ENCODE measurements at places on chromosomes 2 and 18. TPM values are rescaled to one million over a fixed set of nuclear protein-coding genes. Genes with fewer than 3 reads are reported as not detected.
A peak's percentile ranks its signal among the peaks of the same experiment; 100 is the strongest.

Gene QPCT
- total RNA-seq, result 46.9 TPM

Gene CPO
- total RNA-seq, result not detected

Gene CYTIP
- total RNA-seq, result 2.6 TPM

Gene ZNF396
- total RNA-seq, result 0.59 TPM

Gene HOXD12
- not detected for total RNA-seq

Gene C2orf68
- total RNA-seq, result 33.5 TPM

Gene SAG
- 0.07 TPM for total RNA-seq

Gene PDK1
- total RNA-seq, result 13.7 TPM

Gene MC2R
- not detected for total RNA-seq

Gene CD28
- 0.49 TPM for total RNA-seq

Gene CCBE1
- 1.5 TPM for total RNA-seq

Gene ERFE
- total RNA-seq, result not detected

Gene CNTNAP5
- total RNA-seq, result not detected

Gene EFEMP1
- 205 TPM for total RNA-seq

Gene LRP2
- total RNA-seq, result under 0.01 TPM

Gene HJURP
- not detected for total RNA-seq

Gene PAX3
- not detected for total RNA-seq

Gene OBSL1
- total RNA-seq, result 128 TPM

DNA sequence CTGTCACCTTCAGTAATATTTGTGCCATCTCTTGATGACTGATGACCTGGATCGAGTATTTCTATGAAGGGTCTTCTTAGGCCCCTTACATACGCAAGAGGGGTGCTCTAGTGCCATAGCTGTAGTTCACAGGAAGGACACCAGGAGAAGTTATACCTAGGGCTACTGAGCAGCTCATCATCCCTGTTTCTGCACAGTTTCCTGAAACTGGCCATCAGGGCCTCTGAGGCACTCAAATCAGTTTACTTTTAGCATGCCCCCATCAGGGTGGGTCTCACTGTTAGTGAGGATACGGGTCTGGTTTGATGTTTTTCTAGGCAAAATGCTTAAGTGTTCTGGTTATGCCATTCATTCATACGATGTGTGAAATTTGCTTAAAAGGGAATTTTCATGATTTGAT lies 20.0 kb upstream of the FBLN7 start:
- no peak for DNase-seq

DNA sequence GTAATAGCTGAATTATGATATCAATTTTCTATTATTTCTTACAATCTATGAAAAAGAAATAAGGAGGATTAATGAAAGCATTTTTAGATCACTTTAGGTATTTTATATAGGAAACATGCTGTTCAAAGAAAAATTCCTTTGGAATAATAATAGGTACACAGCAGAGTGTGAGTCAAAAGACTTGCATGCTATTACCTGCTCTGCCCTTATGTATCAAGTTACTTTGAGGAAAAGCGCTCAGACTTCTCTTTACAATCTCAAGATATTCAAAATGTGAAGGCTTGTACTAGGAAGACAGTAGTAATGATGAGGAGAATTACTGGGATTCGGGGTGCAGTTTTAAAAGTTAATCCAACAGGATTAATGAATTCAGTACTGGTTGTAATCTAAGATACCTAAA lies 29.1 kb upstream of the RNU4ATAC start:
- no peak for DNase-seq

DNA sequence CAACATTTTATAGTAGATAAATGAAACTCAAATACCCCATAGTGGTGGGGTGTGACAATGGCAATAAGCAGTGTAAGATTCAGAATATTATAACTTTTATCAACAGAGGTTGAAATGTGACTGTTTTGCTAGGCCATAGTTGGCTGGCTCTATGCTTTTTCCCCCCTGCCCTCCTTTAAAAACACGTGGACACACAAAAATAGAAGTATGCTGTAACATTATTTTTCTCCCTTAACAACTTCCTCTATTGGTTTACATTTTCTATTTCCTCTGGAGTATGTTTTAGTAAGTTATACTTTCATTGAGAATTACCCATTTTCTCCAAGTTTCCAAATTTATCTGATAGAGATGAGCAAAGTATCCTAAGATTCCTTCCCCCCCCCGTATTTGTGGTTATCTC lies 31.1 kb downstream of the NDUFAF7 start:
- DNase-seq, result no peak

GRCh38 chr2:25279091-25279651 lies 62.6 kb downstream of the DNMT3A start:
- peak; percentile 66 for DNase-seq

- no peak for DNase-seq
Measured at GRCh38 chr18:8983195-8983594, 119.3 kb upstream of the NDUFV2 start.

- DNase-seq, result no peak
Measured at GRCh38 chr18:13534631-13535030, 191.7 kb downstream of the FAM210A start.

GRCh38 chr2:180742801-180743200 lies 237.6 kb upstream of the UBE2E3 start:
- no peak for DNase-seq

GRCh38 chr2:238774071-238774470 lies 73.8 kb upstream of the TWIST2 start:
- no peak for DNase-seq

DNA sequence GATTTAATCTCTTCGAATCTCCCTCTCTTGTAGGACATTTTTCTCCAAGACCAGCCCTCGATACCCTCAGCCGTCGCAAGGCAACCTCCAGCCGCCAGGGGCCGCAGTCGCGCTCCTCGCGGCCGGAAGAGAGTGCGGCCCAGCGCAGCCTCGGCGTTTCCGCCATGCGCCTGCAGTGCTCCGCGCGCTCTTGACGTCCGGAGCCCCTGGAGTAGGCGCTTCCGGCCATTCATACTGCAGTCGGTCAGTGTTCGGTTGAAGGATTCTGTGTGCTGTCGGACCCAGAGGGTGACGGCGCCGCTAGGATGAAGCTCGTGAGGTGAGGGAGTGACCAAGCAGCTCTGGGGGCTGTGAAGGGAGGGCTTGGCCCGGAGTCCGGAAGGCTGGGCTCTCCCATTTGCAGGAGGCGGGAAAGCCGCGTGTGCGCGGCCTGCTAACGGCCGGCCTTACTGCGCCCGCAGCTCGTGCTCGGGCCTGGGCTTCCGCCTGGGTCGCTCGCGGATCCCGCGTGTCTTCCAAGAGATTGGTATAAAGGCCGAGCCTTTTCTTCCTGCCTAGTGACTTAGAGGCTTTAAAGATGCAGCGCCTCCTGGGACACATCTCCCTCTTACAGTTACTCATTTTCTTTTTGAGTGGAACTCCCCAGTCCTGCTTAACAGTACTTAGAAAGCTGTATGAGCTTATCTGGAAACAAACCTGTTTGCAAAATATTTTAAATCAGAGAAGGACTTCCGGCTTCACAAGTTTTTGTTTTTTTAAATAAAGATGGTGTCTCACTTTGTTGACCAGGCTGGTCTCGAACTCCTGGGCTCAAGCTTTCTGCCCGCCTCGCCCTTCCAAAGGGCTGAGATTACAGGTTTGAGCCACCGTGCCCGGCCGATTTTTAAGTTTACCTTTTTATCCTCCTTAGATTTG lies at the start of gene SNRPD1:
TSS of gene SNRPD1 (plus strand) at position 190 of the 915 bp plus-strand sequence. CDS start at position 306, 116 bp downstream.
- DNase-seq, result peak; percentile 74

DNA sequence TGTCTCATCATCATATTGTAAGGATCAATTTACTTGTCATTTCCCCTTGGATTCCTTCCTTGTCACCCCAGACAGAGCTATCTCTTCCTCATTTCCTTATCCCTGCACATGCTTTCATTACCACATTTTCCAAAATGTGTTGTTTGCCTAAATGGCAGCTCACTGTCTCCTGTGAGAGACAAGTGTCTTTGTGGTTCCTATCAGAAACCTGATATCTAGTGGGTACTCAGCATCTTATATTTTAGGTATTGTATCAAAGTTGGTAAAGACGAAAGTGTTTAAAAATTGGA lies 896.0 kb upstream of the PIK3C3 start:
- no peak for DNase-seq

GRCh38 chr18:76657911-76658470 lies 162.9 kb upstream of the ZNF516 start:
- DNase-seq, result no peak

DNA sequence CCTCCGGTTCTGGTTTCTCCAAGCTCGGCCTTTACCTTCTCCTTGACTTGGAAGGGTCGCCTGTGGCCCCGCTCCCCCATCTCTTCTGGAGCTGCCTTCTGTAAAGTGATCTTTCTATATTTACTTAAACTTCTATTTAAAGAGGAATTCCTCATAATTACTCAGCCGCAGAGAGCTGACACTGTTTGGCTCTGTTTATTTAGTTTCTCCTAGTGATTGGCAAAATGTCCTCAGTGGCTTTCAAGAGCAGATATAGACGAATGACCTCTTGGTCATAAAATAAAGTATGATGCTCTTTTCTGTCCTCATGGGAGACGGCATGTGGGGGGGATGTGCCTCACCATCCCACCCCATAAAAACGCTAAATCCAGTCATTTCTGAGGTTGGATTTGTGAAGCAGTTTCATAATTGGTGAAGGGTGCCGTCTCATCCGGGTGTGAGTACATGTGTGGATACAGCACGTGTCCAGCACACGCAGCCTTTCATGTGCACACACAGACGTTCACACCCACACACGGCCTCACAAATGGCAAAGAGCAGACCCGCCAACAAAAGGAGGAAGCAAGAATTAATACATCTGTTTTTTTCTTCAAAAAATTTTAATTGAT lies 43.4 kb upstream of the SMAD7 start:
- peak; percentile 76 for DNase-seq

- no peak for DNase-seq
Measured at GRCh38 chr2:204967199-204967960, 422.1 kb downstream of the PARD3B start.

- no peak for DNase-seq
Measured at GRCh38 chr2:75892490-75892889, 181.8 kb upstream of the GCFC2 start.

GRCh38 chr2:70113359-70114070 lies 26.2 kb downstream of the PCBP1 start:
- DNase-seq, result no peak

GRCh38 chr18:48796491-48797205 lies 154.1 kb downstream of the SMAD7 start:
- peak; percentile 4 for DNase-seq

- DNase-seq, result no peak
Measured at GRCh38 chr18:59593291-59593717, 103.9 kb downstream of the CCBE1 start.

GRCh38 chr2:123732563-123732962 lies 292.5 kb upstream of the CNTNAP5 start:
- DNase-seq, result no peak

- DNase-seq, result no peak
Measured at GRCh38 chr2:30643674-30644073, 163.6 kb downstream of the CAPN13 start.

GRCh38 chr2:156955701-156956100 lies 301.8 kb upstream of the GALNT5 start:
- DNase-seq, result no peak

DNA sequence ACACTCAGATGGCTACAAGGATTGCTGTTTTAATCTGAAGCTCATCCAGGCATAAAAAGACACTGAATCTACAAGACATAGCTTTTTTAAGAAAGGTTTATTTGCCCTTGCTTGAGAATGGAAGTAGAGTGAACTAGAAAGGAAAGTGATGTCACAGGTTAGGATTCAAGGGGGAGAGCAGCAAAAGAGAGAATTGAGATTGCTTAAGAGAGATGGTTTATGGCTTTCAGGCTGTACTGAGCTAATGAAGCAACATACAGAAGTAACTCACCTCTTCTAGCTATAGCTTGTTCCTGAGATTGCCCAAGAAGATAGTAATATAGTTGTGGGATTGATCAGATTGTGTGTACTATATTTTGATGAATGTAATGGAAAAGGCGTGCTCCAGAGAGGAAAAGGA lies 26.1 kb upstream of the ACVR2A start:
- DNase-seq, result no peak

- no peak for DNase-seq
Measured at GRCh38 chr18:3530807-3531206, 80.8 kb downstream of the TGIF1 start.

GRCh38 chr2:168593713-168594112 lies 137.6 kb downstream of the CERS6 start:
- DNase-seq, result no peak

GRCh38 chr2:61762292-61762691 lies 91.6 kb downstream of the FAM161A start:
- no peak for DNase-seq

- DNase-seq, result no peak
Measured at GRCh38 chr2:161381546-161381945, 34.6 kb upstream of the TBR1 start.

- DNase-seq, result no peak
Measured at GRCh38 chr2:44351088-44351487, 10.2 kb downstream of the PREPL start.

DNA sequence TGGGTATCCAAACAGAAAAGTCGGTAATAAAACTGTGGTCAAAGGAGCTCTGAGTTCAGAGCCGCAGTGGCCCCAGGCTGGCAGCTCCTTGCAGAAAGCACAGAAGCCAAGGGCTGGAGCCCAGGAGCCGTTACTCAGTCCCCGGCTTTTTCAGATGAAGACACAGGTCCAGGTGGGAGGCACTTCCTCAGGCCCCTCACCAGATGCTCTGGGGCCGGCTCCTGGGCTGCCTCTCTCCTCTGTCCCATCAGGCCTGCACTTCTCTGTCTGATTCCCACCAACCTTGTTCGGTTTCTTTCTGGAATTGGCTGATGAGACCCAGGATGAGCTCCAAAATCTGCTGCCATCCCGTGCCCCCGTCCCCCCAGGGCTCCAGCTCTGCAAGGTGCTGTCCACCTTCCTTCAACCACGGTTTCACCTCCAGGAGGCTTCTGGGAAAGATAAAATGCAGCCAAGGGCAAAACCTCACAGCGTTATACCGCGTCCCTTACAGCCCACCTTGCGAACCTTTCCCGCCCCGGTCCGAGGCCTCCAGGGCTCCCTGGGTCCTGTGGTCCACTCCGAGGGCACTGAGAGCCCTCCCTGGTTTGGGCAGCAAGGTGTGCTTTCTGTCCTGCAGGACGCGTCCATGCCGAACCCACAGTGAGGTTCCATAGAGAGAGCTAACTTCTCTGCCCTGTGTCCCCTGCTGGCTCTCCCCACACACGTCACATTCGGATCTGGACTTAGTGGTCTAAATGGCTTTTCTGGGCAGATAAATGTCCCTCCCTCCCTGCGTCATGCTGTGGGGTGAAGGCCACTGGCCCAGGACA lies 102.9 kb downstream of the TPO start:
- DNase-seq, result no peak

DNA sequence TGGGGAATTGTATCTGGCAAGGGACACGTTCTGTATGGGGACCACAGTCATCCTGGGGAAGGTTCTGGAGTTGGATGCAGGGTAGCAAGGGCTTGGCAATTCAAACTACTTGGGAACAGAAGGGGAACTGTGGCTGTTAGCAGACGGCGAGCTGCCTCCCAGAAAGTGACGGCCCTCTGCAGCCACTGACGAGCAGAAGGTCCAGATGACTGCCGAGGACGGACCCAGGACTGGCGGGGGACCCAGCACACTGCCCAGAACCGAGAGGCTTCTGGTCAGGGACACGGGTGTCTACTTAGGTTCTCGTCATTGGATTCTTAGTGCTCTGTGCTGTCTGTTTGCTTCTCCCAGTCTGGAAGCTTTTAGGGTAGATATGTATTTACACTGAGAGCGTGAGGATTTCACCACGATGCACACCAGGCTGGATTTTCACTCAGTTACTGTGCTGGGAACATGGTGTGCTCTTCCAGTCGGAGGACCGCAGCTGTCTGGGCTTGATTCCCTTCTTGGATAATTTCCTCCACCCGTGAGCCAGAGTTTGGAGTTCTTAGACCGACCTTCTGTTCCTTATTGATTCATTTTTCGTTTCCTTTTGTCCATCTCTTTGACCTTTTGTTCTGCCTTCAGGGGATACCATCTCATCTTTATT lies 13.4 kb downstream of the GPR35 start:
- no peak for DNase-seq

GRCh38 chr2:142180820-142181533 lies 50.2 kb upstream of the LRP1B start:
- no peak for DNase-seq
